ENCODE measurements at places on chromosomes 4 and X. TPM values are rescaled to one million over a fixed set of nuclear protein-coding genes. Genes with fewer than 3 reads are reported as not detected.

DNA sequence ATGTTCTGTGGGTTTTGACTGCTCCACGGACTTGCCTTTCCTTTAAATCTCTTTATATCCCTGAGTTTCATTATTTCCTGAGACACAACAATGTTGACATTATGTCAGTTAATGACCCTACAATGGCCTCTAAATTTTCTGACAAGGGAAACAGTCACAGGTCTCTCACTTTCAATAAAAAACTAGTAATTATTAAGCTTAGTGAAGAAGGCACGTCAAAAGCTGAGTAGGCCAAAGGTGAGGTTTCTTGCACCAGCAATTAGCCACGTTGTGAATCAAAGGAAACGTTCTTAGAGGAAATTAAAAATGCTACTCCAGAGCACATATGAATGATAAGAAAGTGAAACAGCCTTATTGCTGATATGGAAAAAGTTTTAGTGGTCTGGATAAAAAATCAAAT is 930.2 kb upstream of the GRID2 start:
- no peak for DNase-seq

DNA sequence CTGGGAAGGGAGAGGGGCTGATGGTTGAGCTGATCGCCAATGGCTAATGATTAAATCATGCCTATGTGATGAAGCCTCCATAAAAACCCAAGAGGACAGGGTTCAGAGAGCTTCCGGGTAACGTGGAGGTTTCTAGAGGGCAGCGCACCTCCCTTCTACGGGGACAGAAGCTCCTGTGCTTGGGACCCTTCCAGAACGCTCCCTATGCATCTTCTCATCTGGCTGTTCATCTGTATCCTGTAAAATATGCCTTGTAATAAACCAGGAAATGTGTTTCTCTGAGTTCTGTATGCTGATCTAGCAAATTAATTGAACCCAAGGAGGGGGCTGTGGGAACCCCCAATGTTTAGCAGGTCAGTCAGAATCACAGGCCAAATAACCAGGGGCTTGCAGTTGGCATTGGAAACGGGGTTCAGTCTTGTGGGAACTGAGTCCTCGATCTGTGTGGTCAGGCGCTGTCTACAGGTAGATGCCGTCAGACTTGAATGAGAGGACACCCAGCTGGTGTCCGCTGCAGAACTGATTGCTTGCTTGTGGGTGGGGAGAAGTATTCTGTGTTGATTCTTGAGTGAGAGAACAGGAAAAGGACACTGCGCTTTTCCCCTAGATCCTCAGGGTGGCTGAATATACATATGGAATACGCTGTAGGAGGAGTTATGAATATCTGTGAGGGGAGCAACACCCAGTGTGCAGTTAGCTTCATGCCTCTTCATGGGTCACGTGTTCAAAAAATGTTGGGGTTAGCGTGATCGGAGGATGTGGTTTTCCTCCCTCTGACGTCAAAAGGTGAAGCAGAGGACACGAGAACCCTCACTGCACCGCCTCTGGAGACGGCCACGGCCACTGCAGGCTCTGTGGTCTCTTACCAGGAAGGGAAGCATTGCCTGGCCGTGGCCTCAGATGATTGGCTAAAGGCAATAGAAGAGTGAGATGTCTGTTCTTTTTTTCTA is 29.2 kb downstream of the HTT-AS start:
- no peak for DNase-seq

GRCh38 chr4:158825433-158826036 is 56.7 kb downstream of the FNIP2 start:
- no peak for DNase-seq

DNA sequence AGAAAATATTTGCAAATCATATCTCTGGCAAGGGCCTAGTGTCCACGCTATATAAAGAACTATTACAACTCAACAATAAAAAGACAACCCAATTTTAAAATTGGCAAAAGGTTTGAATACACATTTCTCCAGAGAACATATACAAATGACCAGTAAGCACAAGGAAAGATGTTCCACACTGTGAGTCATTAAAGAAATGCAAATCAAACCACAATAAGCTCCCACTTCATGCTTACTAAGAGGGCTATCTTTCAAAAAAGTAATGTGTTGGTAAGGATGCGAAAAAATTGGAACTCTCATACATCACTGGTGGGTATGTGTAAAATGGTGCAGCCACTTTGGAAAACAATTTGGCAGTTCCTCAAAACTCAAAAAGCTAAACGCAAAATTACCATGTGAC is 884.0 kb upstream of the INTU start:
- DNase-seq = no peak

FABP2 gene
- 9.9 TPM for polyA plus RNA-seq
